ACHN (cell line): ENCODE measurements at places on chromosomes 7 and 10.

- peak; percentile 32 for DNase-seq
These were observed 700 bp downstream of the MTPN start for GRCh38 chr7:135976312-135977006.

- DNase-seq: peak; percentile 87
These were observed 2.3 kb downstream of the KLF6 start for GRCh38 chr10:3782451-3783315.

DNA sequence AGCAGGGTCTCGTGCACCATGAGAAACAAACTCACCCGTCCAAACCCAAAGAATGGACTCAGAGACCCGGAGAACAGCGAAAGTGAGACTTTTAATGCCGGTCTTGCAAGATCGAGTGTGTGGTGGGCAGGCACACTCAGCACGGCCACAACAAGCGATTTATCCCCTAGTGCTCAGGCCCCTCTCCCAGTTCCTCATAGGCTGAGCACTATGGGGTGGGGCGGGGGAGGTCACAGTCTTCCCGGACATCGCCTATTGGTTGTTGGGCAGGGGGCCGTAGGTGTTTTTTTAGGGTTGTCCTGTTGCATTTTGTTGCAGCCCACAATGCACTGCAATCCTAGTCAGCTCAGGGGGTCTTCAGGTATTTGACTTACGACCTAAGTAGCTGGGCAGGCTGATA, 608.3 kb upstream of the FOXK1 start:
- no peak for DNase-seq

DNA sequence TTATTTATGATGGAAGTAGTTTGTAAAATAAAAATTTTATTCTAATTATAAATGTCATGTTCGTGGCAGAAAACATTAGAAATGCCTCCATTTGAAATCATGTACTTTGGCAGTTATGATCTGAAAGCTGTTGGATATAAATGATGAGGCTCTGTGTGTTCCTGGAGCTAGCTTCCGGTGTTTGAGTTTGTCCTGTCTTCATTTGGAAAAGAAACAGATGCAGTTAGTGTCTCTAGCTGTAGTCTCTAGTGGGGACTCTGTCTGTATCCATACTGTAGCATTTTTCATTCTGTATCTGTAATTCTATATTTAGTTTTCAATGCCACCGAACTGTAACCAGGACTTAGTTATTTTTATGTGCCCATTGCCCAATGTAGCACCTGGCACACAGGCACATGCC, 197.0 kb upstream of the FZD1 start:
- no peak for DNase-seq

GRCh38 chr10:128265596-128265995, 139.4 kb upstream of the MKI67 start:
- no peak for DNase-seq

GRCh38 chr10:19839090-19839489, 22.9 kb downstream of the PLXDC2 start:
- DNase-seq: no peak

DNA sequence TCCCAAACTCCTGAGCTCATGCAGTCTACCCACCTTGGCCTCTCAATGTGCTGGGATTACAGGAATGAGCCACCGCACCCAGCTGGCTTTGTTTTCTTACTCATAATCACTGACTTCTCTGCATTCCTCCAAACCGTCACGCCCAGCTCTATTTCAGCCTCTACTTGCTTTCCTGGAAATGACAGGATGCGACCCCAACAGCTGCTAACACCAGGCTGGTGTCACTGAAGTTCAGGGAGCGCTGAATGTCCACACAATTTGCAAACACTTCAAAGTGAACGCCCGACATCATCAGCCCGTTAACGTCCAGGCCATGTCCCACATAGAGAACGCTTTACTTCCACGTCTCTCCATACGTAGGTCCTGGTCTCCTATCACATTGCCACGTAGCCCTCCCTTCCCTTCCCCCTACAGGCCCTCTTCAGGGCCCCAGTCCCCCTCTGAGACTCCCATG, 12.8 kb upstream of the PROSER2 start:
- DNase-seq: no peak
